ENCODE measurements at places on chromosomes 5 and 9.

- no peak for DNase-seq
These were observed 35.6 kb upstream of the ATP6V1G1 start for GRCh38 chr9:114551750-114552685.

- no peak for DNase-seq
These were observed 124.1 kb upstream of the STC2 start for GRCh38 chr5:173452119-173452905.

DNA sequence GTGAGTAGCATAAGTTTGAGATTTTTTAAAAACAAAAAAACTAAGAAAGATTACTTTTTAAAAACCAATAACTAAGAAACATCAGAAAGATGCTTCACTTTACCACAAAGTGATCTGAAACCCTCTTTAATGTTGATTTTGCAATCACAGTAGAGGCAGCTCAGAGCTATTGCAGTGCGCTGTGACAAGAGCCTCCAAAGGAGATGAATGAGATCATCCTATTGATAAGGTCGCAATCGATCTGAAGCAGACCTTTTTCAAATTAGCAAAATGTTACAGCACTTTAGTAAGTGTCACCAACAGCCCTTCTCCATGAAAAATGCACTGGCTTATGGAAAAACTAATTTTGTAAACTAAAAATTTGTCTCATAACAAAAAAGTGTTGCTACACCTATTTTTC is 284.6 kb upstream of the EFNA5 start:
- DNase-seq = no peak

GRCh38 chr5:132496191-132496630 is 5.6 kb upstream of the IRF1 start:
- peak; percentile 95 for DNase-seq

DNA sequence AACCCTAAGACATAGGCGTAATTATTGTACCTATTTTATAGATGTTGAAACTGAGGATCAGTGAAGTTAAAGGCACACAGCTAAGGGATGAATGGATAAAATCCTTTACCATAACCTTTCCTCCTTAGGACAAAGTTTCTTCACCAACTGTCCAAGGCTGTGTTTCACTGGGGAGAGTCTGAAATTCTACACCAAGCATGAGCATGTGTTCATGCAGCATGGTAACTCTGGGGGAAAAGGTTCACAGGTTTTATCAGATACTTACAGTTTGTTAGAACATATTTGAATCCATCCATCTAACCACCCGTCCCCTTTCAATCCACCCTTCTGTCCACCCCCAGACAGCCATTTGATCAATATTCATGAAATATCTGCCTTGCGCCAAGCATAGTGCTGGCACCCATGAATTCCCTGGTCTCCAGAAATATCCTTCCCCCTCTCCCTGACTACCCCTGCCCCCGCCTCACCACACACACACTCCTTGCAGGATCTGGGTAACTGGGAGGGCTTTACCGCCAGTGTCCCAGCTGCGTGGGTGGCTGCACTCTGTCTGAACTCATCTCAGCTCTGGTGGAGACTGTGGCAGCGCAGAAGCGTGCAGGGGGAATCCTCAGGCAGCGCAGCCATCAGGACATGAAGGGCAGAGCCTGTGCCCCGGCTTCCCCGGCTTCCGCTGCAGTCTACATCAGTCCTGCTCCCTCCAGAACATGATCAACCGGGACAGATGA is 6.3 kb upstream of the KCNIP1 start:
- DNase-seq = no peak

- DNase-seq = no peak
These were observed 50.7 kb upstream of the ARRDC3 start for GRCh38 chr5:91433861-91434260.

- DNase-seq = no peak
These were observed 298.9 kb downstream of the CSNK1G3 start for GRCh38 chr5:123810746-123811340.

- DNase-seq = peak; percentile 19
These were observed at the start of gene ACOT12 for GRCh38 chr5:81393783-81394718. TSS of gene ACOT12 (minus strand) at chr5:81394134. CDS start at chr5:81394114, 20 bp downstream.

DNA sequence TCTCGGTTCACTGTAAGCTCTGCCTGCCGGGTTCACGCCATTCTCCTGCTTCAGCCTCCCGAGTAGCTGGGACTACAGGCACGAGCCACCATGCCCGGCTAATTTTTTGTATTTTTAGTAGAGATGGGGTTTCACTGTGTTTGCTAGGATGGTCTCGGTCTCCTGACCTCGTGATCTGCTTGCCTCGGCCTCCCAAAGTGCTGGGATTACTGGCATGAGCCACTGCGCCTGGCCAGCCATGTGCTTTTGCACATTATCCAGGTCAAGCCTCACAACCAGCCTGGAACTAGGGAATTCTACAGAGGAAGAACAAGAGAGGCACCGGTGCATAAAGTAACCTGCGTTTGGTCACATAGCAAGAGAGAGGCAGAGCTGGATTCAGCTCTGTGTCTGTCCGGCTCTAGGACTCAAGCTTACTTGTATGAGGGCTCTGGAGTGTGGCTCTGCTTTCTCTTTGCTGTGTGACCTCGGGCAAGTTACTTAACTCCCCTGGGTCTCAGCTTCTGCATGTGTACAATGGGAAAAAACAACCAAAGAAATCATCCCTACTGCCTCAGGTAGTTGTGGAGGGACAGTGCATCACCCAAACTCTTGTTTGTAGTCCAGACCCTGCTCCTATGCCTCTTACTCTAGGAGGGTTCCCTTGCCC is 6.3 kb downstream of the FGF18 start:
- no peak for DNase-seq

- no peak for DNase-seq
These were observed 33.0 kb downstream of the VAV2 start for GRCh38 chr9:133959171-133959570.

GRCh38 chr5:107340631-107341030 is 330.1 kb downstream of the EFNA5 start:
- no peak for DNase-seq

GRCh38 chr5:105146867-105147266 is 1584.3 kb upstream of the NUDT12 start:
- no peak for DNase-seq

DNA sequence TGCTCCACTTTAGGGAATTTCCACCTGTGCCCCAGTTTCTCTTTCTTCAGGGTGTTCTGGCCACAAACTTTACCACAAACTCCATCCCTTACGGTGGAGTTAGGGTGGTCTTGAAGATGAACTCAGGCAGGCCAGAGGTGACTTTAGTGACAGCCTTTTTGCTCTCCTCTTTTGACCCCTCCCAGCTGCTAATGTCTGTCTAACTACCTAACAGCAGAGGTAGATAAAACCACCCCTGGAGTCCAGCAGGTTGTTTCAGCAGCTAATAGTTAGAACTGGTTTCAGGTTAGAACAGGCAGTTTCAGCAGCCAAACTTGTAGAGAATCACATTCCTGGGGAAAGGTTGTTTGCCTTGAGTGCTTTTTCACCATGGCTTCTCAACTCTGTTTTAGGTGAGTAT is 971.3 kb upstream of the CDH18 start:
- no peak for DNase-seq

GRCh38 chr5:55418994-55419968 is 111.5 kb downstream of the MTREX start:
- DNase-seq = no peak

GRCh38 chr9:111163716-111164389 is 125.6 kb upstream of the LPAR1 start:
- DNase-seq = no peak

GRCh38 chr5:95701074-95701473 is 18.3 kb upstream of the SPATA9 start:
- DNase-seq = no peak

DNA sequence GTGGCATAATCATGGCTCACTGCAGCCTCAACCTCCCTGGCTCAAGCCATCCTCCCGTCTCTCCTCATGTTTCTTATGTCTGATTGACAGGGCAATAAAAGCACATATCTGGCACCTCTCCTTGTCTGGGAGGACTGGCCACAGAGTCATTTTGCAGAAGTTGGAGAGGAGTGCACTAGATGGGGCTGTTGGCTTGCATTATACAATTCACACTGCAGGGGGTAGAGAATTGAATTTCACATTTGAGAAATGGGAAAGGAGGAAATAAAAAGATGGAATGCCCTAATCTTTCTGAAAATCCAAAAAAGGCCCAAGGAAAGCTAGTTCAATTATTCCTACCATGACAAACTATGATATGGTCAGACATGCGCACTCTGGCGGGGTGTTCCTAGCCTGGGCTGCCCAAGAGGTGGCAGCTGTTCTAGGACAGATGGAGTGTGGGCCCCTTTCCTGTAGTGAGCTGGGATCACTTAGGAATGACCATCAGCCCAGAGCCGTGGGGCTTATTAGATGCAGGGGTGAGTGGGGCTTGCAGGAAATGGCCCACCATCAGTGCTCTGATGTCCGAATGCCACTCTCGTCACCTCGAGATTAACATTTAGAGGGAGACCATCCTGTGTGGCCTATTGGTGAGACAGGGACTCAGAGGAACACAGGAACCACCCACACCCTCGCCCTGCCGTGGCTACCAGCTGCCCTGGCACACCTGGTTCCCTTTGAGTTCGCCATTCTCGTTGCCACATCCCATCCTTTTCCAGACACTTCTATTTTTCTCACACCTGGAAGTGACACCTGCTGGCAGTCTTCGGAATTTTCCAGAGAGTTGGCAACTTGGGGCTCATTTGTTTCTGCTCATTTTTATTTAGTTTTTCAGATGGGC is 21.8 kb upstream of the ANKRD18A start:
- DNase-seq = no peak

- DNase-seq = no peak
These were observed 437.0 kb downstream of the ZNF608 start for GRCh38 chr5:124309241-124309980.

GRCh38 chr5:5967373-5967772 is 411.0 kb downstream of the MED10 start:
- no peak for DNase-seq

DNA sequence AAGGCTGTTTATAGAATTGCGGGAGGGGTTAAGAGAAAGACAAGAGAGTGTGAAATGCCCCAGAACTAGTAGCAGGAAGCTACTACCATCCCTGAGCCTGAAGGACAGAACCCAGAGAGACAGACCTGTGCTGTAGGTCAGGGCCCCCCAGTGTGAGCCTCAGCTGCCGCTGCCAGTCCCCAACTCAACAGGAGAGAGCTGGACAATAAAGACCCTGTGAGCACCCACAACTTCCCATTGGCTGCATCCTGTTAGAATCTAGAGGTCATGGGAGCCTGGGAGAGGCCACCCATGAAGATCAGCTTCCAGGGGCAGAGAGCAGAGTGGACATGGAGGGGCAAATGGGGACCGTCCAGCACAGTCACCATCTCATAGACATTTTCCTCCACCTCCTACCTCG is 127.2 kb upstream of the GABRP start:
- DNase-seq = no peak

DNA sequence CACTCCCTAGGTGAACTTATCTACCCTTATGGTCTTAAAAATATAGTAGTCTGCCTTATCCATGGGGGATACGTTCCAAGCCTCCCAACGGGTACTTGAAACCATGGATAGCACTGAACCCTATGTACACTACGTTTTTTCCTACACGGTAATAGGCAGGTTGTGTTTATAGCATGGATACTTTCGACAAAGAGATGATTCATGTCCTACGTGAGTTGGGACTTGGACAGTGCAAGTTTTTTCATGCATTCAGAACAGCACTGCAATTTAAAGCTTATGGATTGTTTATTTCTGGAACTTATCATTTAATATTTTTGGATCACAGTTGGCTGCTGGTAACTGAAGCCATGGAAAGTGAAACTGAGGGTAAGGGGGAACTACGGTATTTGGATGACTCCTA is 88.1 kb downstream of the CNTLN start:
- DNase-seq = no peak

DNA sequence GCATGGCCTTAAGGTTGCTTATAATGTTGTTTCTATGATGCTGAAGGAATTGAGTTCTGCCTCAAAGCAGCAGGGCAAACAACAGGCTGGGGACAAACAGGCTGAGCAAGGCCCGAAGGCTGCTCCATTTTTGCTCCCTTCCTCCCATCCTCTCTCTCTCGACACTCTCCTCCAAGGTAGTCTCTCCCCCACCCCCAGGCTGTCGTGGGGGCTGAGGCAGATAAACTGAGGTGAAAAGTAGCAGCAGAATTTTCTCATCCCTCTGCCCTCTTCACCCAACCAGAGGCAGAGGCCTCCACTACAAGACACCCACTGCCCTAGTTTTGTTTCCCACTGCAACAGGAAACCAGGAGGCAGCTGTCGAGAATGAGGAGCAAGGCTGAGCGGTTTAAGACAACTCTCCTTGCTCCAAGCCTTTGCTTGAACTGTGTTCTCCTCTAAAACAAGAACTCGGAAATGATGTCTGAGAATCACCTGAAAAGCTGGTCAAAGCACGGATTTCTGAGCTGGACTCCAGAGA is 13.5 kb upstream of the GNA14 start:
- no peak for DNase-seq

- DNase-seq = no peak
These were observed 86.3 kb upstream of the GRHPR start for GRCh38 chr9:37336150-37336549.

- no peak for DNase-seq
These were observed 116.3 kb downstream of the HSD17B3 start for GRCh38 chr9:96185518-96186156.

GRCh38 chr5:112062181-112062580 is 305.2 kb upstream of the NREP start:
- no peak for DNase-seq

DNA sequence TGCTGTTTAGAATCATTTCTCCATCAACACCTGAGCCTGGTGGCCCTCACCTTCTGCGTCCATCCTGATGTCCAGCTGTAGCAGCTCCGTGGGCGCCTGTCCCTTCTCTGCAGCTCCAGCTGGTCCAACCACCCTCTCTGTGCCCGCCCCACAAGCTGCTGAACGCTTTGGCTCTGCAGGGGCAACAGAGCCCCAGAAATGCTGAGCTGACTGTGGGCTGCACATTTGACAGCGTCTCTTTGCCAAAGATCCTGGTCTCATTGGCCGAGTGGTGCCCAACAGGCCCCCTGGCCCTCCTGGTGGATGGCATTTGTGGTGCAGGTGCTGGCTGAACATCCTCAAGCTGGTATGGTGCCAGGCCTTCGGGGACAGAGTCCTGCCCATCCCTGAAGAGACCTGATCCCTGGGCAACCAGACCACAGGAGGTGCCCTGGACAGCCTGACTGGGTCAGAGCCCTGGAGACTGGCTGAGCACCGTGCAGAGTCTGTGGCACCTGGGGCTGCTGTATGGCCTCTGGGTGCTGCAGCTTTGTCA is 25.3 kb upstream of the CEP72 start:
- no peak for DNase-seq

DNA sequence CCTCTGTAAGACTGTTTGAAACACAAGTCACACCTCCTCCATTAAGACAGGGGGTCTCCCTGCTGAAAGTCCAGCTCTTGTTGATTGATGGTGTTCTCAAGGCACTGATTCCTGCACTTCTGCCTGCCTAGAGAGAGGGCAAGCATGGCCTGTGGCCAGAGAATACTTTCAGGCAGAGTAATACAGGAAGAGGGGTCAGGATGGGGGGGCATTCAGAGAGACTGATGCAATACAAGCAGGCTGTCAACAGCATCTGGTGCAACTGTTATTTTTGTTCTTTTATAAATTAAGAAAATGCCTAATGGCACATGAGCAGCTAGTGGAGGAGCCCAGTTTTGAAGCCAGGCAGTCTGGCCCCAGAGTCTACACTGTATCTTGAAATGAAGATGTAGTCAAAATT is 302.2 kb downstream of the DIRAS2 start:
- no peak for DNase-seq

- DNase-seq = no peak
These were observed 4.4 kb downstream of the SVEP1 start for GRCh38 chr9:110575169-110575568.

Data from activated CD4-positive, alpha-beta T cell treated with anti-CD3 and anti-CD28 coated beads, Interleukin-2, Interleukin-6, amounts not matched to agents 100 ng/mL and 50 ng/mL, durations not matched to agents 16 hours and 8 hours (primary cell).